ENCODE measurements at places on chromosomes 16 and 17.

- DNase-seq: no peak
These were observed 31.1 kb upstream of the HELZ start for GRCh38 chr17:67276075-67276474.

GRCh38 chr17:58328195-58329034 lies at the start of gene TSPOAP1:
Gene TSPOAP1, minus strand, starts transcription at chr17:58328795. Its CDS starts 875 bp downstream, at chr17:58327920.
- DNase-seq: peak; percentile 64

- no peak for DNase-seq
These were observed 388.5 kb upstream of the TNRC6C start for GRCh38 chr17:77569846-77570564.

DNA sequence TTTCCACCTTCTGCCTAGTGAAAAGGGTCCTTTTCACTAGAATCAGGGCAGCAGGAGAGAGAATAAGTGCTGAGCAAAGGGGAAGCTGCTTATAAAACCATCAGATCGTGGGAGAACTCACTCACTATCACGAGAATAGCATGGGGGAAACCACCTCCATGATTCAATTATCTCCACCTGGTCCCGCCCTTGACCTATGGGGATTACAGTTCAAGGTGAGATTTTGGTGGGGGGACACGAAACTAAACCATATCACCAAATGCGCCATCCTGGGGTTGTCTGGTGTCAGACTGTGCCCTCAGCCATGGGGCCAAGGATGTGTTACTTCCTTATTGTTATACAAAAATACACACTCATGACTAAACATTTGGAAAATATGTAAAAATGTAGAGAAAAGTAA lies 10.4 kb upstream of the KATNB1 start:
- no peak for DNase-seq

DNA sequence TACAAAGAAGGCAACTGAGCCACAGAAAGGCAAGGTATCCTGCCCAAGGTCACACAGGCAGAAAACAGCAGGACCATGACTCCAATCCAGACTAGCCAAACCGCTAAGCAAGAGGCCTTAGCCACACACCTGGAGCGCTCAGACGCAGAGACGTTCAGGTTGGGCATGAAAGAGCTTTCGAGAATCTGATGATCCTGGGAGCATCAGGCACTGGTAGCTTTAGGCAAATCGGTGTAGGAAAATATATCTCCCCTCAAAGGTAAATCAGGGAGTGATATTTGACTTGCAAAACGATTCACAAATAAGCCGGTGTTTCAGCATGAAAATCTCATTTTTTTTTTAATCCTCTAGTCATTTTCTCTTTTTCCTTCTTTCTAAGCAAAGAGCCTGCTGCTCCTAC lies 279.0 kb downstream of the MRTFB start:
- DNase-seq: no peak

DNA sequence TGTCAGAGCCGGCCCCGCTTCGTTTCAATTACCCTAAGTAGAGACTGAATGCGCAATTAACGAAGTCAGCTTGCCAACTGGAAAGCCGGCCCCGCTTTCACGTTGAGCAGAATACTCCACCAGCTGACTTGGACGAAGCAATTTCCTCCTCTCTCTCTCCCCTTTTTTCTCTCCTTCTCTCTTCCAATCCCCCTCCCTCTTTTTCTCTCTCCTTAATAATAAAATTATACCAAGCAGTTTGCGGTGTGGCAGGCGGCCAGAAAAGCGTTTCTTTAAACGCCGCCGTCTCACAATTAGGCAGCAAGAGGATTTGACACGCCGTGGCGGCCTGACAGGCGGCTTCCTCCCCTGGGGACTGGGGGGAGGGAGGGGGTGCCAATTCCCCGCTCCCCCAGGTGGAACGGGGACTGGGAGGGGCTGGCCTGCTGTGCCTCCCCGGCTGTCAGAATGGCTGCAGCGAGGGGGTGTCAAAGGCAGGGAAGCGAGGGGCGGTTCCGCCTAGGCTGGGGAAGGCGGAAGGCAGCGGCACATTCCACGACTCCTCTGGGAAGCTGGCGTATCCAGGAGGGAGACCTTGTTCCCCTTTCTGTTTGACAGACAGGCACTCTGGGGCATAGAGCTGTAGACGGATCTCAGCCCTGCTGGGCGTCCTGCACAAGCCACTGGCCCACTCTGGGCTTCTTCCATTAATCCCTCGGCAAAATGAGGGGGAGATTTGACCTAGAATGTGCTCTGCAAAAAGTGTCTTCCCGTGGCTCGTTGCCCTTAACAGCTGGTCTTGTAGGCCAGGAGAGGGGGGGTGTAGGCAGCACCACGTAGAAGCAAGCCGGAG lies 52.7 kb downstream of the SREBF1 start:
- peak; percentile 40 for DNase-seq

DNA sequence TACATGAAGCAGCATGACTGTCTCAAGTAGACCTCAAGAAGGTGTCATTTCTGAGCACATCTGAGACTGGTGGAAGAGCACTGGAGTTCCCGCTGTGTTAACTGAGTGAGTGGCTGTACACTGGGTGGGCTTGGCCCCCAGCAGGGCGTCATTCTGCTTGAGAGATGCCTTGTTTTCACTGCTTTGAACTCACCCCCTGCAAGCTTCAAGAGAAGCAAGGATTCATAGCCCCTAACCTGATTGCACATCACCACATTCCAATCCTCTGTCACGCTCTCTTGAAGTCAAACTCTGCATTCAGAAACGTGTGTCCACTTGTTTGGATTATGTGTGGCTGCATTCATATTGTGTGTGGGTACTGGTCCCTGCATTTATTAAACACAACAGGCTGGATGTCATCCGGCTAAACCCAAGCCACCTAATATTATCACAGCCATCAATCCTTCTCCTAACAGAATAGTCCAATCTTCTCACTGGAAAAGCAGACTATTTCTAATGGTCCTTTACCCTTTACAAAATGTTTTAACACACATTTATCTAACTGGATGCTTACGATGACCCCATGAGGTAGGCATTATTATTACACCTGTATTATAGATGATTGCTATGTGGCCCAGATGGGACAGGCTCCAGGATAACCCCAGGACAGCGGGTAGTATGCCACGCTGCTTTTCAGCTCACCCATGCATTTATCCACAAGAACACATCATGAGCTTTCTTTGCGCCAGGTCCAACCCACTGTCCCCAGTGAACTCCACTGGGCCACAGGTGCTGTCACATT lies 76.3 kb downstream of the USP31 start:
- no peak for DNase-seq

DNA sequence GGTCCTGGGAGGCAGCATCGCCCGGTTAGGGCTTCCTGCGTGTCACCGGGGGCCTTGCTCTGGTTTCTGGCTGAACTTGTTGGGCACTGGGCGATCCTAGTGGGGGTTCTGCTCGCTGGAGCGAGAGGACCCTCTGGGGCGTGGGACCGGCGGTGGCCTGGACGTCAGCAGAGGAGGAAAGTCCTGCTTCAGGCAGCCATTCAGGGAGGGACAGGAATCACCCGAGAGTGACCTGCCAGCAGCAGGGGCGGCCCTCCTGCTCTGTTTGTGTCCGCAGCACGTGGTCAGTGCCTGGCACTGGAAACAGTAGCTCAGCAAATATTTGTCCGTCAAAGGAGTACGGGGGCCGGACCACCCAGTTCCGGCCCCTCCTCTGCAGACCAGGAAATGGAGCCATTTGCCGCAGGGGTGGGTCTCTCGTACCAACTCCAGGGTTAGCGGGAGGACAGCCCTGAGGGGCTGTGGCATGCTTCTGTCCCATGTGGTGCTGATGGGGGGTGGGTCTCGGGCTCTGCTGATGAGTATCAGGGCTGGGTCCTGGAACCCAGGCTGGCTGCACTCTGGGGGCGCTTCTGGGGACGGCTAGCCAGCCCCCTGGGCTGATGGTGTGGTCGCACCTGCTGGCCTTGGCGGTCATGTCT lies 48.3 kb downstream of the BAIAP2 start:
- no peak for DNase-seq

GRCh38 chr17:64580384-64581315 lies 73.9 kb downstream of the CEP95 start:
- no peak for DNase-seq

DNA sequence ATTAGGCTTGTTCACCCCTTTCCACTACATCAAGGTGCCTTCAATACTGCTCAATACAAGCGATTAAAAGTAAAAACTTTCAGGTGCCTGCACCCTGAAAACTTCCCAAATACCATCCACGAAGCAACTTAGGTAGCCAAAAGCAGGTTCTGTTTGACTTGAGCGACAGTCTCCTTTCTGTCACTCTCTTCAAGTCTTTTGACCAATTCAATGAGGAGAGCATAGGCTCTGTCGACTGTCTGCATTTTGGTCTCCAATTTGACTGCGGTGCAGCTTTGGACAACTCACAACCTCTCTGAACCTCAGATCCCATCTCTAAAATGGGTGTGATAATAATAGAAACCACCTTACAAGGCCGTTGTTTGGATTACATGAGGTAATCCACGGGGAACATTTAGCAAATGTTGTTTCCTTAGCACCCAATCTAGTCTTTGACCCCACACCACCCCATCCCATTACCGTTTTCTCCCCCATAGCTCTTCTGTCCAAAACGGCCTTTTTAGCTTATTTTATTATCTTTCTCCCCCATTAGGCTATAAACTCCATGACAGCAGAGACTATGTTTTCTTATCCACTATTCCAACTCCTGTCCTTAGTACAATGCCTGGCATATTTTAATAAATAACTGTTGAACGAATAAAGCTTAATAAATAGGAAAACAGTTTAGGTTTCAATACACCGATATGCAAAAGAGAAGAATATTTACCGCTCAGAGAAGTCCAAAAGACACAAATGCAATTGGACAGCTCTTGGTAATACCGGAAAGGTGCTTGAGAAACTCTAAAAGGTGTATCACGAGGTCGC lies 999 bp downstream of the MARF1 start:
- DNase-seq: no peak

- DNase-seq: no peak
These were observed 9.8 kb upstream of the CTCF start for GRCh38 chr16:67552476-67552875.

DNA sequence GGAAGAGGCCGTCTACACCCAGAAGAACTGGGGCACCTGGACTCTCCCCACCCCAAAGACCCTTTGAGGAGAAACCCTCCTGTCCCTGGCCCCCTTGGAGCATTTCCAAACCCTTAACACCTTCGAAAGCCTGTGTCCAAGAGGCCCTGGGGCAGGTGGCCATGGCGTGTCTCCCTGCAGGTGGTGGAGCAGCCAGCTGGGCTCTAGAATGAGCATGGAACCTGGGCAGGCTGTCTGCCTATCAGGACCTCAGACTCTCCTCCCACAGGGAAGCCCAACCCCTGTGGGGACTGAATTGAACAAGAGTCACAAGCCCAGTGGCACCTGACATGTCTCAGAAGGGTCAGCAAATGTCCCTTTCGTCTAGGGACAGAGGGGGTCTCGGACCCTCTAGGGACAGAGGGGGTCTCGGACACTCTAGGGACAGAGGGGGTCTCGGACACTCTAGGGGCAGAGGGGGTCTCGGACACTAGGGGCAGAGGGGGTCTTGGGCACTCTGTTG lies 8.4 kb downstream of the CBX4 start:
- no peak for DNase-seq

GRCh38 chr16:20072146-20072873 lies 1.4 kb downstream of the GPR139 start:
- no peak for DNase-seq

- DNase-seq: no peak
These were observed 14.8 kb downstream of the ERN1 start for GRCh38 chr17:64115043-64115698.

Data from stimulated activated naive CD4-positive, alpha-beta T cell (primary cell).